Aorta (tissue), 5 donors: ENCODE measurements at places on chromosomes 11 and 22.

GRCh38 chr11:17506942-17507341 lies 30.3 kb upstream of the ABCC8 start:
- no peak for DNase-seq

DNA sequence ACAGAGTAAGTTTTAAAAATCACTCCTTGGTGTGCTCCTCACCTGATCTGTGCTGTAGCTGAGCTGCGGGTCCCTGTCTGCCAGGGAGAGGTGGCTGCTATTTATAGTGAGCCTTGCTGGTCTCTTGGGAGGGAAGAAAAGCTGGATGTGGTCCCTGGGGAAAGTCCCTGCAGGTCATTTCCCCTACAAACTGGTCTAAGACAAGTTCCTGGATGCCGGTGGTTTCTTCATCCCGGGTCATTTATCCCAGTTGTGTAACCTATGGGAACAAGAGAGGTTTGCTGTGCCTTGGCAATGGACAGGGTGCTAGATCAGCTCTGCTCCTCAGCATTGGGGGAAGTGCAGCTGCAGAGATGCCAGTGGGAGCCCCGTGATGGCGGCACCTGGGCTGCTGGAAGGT lies at the start of gene SAA2:
TSS of gene SAA2 (minus strand) at position 108 of the 400 bp plus-strand sequence. CDS start 657 bp downstream, outside the sequence.
- no peak for DNase-seq

GRCh38 chr11:129703846-129704245 lies 111.8 kb upstream of the TMEM45B start:
- no peak for DNase-seq

DNA sequence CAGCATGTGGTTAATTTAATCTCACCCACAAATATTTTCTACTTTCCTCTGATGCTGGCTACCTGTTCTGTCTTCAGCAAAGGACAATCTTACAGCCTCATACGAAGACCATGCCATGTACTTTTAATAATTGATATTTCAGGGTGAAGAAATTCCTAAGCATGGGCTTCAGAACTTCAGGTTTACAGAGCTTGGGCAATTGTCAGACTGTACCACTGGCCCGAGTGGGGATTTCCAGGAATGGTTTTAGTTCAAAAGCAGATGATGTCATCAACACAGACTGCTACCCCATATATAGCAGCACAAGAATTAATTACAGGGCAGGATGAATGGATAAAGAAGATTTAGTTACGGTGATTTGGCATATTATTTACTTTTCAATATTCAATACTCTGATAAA lies 171.8 kb downstream of the ETS1 start:
- no peak for DNase-seq

GRCh38 chr11:88886796-88887195 lies 179.0 kb downstream of the GRM5 start:
- no peak for DNase-seq
